ENCODE measurements at places on chromosomes 12 and 14.
A peak's percentile ranks its signal among the peaks of the same experiment; 100 is the strongest.

DNA sequence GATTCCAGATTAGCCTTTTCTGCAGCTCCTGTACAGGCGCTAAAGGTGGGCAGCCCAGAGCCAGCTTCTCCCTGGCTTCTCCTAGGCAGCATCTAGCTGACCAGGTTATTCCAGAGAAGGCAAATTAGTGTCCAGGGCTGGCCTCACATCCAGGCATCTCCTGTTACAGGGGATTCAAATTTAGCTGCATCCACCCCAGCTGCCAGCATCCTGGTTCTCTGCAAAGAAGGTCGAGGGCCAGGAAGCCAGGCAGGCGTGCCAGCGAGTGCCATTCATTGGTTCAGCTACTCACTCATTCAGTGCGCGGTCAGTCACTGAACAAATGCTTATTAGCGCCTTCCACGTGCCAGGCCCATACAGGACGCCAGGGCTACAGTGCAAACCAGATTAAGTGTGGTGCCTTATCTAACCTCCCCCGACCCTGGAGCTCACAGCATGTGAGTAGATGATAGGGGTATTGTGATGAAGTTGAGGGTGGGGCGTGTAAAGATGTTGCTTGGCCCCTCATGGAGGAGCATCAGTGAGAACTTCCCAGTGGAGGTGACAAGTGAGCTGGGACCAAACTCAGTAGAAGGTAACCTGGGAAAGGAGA is 15.7 kb upstream of the FAM222A start:
- no peak for DNase-seq

DNA sequence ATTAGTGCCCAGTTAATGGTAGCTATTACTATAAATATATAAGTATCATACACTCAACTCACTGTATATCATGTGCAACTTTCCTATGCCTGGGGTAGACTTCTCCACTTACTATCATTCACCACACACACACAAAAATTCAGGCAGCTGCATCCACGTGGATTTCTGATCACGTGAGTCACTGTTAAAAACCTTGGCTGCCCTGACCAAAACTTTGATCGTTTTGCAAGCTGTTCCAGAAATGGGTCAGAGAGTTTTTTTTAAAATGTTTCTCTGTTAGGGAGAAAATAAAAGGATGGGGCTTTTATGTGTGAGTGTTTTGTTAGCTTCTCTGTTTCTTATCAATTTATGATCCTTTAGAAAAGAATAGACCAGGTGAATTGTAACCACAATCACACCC is 198.2 kb upstream of the CNOT2 start:
- no peak for DNase-seq

GRCh38 chr14:54533100-54533499 is 23.4 kb downstream of the CGRRF1 start:
- no peak for DNase-seq

DNA sequence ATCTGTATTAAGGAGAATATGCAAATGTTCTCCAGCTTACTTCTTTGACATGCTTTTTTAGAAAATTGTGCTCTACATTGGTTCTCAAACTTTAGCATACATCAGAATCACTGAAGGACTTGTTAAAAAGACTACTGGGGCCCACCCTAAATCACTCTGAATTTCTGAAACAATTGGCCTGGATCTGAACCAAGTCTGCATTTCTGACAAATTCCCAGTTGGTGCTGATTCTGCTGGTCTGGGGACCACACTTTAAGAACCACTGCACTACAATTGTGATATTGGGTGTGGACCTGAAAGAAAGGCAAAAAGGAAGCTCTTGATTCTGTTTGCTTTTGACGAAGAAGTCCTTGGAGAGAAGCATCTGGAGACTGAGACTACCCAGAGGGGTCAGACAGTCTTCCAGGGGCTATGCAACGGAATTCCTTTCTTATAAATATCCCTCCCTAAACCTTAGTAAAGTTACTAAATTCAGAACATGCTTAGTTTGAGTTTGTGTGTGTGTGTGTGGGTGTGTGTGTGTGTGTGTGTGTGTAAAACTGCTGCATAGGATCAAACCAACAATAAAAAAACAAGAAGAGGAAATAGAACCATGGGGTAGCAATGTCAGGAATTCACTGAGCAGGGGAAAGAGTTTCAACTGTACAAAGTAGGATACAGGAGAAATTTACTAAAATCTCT is 36.8 kb downstream of the EAPP start:
- DNase-seq: no peak

DNA sequence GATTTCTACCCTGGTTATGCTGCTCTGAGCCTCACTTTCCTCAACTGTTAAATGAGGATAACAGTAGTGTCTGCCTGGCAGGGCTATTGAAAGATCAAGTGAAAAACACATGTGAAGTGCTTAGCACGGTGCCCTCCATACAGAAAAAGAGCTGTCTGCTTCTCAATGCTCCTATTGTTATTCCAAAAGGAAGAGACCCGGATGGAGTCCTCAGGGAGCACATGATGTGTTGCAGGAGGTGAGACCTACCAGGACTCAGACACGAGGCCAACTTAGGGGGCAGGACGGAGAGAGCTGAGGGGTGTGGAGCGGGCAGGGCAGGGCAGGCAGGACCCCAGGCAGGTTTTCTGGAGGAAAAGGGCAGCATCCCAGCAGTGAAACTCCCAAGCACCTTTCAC is 8.9 kb downstream of the FAIM2 start:
- DNase-seq: no peak

GRCh38 chr14:77224212-77224611 is 42.6 kb downstream of the TMEM63C start:
- peak; percentile 36 for DNase-seq

GRCh38 chr12:28489246-28489645 is 299.0 kb downstream of the CCDC91 start:
- DNase-seq: no peak

- DNase-seq: peak; percentile 14
Measured at GRCh38 chr12:40405419-40405818, 180.6 kb downstream of the LRRK2 start.

GRCh38 chr14:102442241-102443211 is 67.0 kb downstream of the ANKRD9 start:
- no peak for DNase-seq

- no peak for DNase-seq
Measured at GRCh38 chr12:26425587-26426260, 230.4 kb downstream of the SSPN start.

- DNase-seq: no peak
Measured at GRCh38 chr12:84946753-84947152, 34.2 kb upstream of the SLC6A15 start.

DNA sequence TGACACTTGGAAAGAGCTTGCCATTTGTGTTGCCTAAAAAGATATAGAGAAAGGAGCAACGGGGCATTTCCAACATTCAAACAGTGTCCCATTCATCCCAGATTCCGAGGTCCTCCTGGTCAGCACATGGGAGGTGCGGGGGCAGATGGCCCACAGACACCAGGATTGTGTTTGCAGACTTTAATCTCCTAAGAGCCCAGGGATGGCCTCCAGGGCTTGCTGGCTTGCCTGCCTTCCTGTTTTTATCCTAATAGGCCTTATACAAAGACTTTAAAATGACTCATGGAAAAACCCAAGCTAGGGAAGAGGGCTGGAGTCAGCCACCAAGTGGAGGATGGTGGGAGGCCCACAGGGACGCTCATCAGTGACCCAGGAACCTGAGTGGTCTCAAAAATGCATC is 21.5 kb upstream of the FAM181A start:
- DNase-seq: no peak
